ENCODE measurements at places on chromosomes 3 and 15.

DNA sequence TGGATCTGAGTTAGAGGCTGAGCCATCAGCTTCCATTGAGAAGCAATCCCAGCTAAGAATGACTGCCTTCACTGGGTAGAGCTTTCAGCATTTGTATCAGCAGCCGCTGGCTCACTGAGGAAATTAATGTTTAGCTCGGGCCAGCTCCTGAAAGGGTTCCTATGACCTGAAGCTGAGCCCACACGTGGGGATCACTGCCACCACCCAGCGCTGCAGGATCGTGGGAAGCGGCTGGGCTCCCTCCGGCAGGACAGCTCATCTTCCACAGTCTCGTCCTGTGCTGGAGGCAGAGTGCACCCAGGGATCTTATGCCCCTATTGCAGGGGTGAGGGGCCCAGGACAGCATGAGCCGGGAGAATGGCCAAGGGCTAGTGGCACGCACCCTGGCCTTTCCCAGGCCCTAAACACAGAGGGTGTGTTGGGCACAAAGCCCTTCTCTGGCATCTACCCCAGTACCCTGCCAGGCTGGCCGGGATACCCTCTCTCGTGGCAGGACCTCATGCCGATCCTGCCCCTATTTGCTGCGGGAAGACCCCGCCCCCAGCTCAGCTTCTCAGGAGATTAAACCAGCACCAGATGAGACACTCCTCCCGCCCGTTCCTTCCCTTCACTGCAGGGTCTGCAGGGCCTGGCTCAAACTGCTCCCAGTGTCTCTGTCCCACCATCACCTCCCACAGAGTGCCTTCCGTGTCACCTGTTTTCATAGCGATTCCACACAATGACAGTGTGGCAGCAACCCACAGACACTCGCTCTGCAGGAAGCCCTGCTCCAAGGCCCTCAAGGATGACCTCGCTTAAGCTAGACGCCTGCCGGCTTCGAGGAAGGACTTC is 28.5 kb downstream of the KLHL25 start:
- no peak for DNase-seq

GRCh38 chr15:80837006-80837405 is 57.8 kb downstream of the CEMIP start:
- no peak for DNase-seq

GRCh38 chr15:92421976-92422375 is 28.3 kb downstream of the ST8SIA2 start:
- DNase-seq = no peak

DNA sequence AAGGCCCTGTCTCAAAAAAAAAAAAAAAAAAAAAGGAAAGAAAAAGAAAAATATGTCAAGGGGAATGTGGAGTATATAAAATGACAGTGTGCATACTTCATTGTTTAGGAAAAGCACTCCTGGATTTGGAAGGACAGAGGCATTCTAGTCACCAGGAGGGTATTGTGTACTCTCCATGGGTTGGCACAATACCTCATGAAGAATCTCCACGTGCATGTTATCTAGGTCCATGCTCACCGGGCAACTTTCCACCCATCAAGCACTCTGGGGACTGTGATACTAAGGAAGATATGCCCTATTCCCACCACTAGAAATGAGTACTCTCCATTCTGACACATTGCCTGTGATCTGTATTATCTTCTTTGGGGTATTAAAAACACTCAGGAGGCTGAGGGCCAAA is 15.4 kb upstream of the KPNA1 start:
- DNase-seq = no peak

- no peak for DNase-seq
Measured at GRCh38 chr3:194606163-194606562, 27.1 kb downstream of the TMEM44 start.

- DNase-seq = no peak
Measured at GRCh38 chr3:49925485-49925884, 4.1 kb downstream of the MON1A start.

- no peak for DNase-seq
Measured at GRCh38 chr3:94241986-94242385, 179.1 kb downstream of the NSUN3 start.

DNA sequence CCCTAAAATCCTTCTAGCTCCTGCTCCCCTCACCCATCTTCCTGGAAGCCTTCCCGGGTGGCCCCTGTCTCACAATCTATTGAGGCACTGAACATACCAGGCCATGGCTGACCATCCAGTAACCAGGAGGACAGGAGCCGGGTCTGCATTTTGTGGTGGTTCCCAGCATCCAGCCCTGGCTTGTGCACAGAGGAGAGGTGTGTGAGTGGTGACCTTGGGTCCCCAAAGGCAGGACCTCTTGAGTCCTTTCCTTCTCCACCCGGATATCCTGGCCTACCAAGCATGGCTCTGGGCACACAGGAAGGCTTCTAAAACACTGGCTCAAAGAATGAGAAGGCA is 7.8 kb downstream of the CSK start:
- DNase-seq = no peak

All from CD4-positive, alpha-beta memory T cell (primary cell).